ENCODE measurements at places on chromosomes 12 and 14. TPM values are rescaled to one million over a fixed set of nuclear protein-coding genes. Genes with fewer than 3 reads are reported as not detected.

The GALNT9 gene
- total RNA-seq: not detected

The PYGL gene
- 1.3 TPM for total RNA-seq

The GPR135 gene
- total RNA-seq: 2.0 TPM

- peaks cover 25% of the 10 kb centered on the region for H3K4me1 ChIP-seq
- H3K27ac ChIP-seq: no peak overlapping the region
- no peak for DNase-seq
Observed at GRCh38 chr12:68919581-68920239, 13.3 kb downstream of the CPM start.

DNA sequence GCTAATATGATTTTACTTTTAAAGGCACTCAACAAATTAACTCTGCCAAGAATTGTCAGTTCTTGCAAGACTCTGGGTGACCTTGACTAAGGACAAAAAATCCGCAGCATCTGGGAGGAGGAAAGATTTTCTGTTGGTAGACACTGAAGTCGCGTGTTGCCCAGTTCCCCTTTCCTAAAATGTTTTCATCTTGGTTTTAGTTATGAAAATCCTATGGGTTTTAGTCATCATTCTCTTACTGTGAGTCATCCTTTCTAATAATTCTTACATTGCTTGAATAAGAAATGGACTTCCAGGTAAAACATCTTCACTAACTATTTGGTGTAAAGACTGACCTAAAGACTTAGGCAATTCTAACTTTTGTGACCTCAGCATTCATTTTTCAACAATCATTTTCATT, 9.1 kb downstream of the GSG1 start:
- H3K27ac ChIP-seq: no peak overlapping the region
- H3K4me1 ChIP-seq: peaks cover 15% of the 10 kb centered on the region
- no peaks in the 10 kb centered on the region for H3K36me3 ChIP-seq
- no peak for DNase-seq
- no peaks in the 10 kb centered on the region for H3K27me3 ChIP-seq

- H3K27ac ChIP-seq: peak overlapping the region; percentile 92
- DNase-seq: no peak
Observed at GRCh38 chr12:47121146-47121545, 41.4 kb upstream of the AMIGO2 start.

DNA sequence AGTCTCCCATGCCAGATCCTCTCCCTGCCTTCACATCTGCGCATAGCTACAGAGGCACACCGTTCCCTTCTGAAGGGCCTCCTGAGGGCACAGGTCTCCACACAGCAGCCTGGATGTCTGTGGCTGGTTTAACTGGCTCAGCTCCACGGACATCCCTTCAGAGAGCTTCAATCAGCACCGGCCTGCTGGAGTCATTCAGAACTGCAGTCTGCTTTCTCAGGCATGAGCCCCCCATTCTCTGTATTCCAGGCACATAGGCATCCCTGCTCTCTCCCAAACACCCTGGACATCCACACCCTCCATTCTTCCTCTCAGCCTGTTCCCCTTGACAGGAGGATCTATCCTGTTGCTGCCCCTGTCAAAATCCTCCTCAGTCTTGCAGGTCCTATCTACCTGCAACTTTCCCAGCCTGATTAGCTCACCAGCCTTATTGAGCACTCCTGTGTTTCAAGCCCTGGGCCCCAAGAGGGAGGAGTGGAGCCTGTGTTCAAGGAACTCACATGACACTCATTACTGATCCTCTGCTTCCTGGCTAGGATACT, 2.9 kb upstream of the DHRS2 start:
- peaks cover 20% of the 10 kb centered on the region for H3K4me1 ChIP-seq
- H3K27me3 ChIP-seq: peaks cover 8% of the 10 kb centered on the region
- no peak overlapping the region for H3K27ac ChIP-seq
- no peak overlapping the region for H3K4me3 ChIP-seq
- no peak for DNase-seq

- no peak for DNase-seq
- no peaks in the 10 kb centered on the region for H3K36me3 ChIP-seq
- no peak overlapping the region for H3K4me3 ChIP-seq
Observed at GRCh38 chr12:92721130-92721529, 18.3 kb downstream of the PLEKHG7 start.

- H3K27ac ChIP-seq: no peak overlapping the region
- no peak overlapping the region for H3K4me3 ChIP-seq
- no peaks in the 10 kb centered on the region for H3K27me3 ChIP-seq
- no peak for DNase-seq
- no peaks in the 10 kb centered on the region for H3K36me3 ChIP-seq
Observed at GRCh38 chr12:82838131-82838551, 151.4 kb downstream of the TMTC2 start.

DNA sequence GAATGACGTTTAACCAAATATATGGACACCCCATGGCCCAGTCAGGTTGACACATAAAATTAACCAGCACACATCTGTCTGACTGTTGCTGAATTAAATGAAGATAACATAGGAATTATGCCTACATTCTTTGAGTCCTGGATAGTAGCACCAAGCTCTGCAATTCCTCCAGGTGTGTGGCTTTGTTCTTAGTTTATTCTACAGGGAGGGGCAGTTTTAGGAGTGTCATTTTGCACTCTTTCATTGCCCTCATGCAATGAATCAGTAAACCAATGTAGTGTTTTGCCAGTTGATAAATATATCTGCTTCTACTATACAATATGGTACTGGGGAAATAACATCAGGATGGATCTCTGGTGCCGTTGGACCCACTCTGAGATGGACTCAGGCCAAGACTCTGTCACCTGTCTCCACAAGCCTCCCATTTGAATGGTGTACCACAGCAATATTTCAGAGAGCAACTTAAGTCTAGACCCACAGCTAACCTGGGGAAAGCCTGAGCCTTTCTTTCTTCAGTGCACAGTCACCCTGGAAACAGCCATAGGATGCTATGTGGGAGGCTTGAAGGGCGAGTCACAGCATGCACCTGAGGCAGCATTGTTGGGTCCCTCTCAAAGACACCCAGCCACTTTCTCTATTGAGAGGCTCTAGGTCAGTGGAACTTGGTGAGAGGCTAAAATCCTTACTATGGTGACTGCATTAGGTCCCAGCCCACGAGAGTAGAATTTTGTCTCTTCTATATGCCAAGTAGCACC, 73.2 kb downstream of the ANO4 start:
- no peak overlapping the region for H3K4me3 ChIP-seq
- no peaks in the 10 kb centered on the region for H3K27me3 ChIP-seq
- no peak for DNase-seq
- no peak overlapping the region for H3K27ac ChIP-seq
- no peaks in the 10 kb centered on the region for H3K36me3 ChIP-seq

DNA sequence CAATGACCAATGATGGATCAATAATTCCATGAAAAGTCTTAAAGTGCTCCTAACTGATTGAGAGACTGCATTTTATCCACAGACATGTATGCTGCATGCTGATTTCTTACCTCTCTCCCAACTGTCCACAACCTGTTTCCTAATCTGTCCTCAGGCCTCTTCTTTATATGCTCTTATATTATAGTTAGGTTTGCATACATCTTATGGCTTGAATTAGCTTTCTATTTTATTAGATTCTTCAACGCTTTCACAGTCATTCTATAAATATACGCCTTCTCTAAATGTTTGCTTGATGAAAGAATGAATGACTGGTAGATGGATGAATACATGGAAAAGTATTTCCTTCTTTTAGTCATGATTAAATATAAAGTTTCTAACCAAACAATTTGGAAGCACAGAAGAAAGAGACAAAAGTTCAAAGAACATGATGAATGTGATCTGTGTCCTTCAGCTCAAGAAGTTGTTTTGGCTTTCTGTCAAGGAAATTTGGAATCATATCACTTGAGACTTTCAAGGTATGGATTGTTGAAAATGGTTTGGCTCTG, 91.8 kb upstream of the NPAS3 start:
- no peaks in the 10 kb centered on the region for H3K4me1 ChIP-seq
- no peak for DNase-seq
- H3K27ac ChIP-seq: no peak overlapping the region
- H3K4me3 ChIP-seq: no peak overlapping the region

- no peaks in the 10 kb centered on the region for H3K4me1 ChIP-seq
- no peak for DNase-seq
- no peaks in the 10 kb centered on the region for H3K36me3 ChIP-seq
- H3K4me3 ChIP-seq: no peak overlapping the region
- no peak overlapping the region for H3K27ac ChIP-seq
Observed at GRCh38 chr12:129901254-129901653, 2.6 kb downstream of the TMEM132D start.

DNA sequence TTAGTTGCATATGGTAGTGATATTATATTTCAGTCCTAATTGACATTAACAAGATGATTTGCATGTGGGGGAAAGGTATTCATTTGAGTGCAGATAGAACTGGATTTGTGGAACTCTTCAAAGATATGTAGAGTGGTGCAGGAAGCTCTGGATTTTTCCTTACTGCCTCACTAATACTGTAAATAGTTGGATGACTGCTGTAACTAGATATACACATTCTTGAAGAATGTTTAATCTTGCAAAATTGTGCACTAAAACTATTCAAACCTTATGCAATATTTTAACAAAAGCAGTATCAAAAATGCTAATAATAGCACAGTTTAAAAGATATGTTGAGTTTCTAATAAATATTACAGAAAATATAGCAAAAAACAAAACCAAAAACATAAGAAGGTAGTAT, 43.1 kb upstream of the ATF7IP start:
- DNase-seq: no peak
- H3K27me3 ChIP-seq: no peaks in the 10 kb centered on the region
- no peak overlapping the region for H3K4me3 ChIP-seq
- no peaks in the 10 kb centered on the region for H3K4me1 ChIP-seq
- H3K27ac ChIP-seq: no peak overlapping the region
- no peaks in the 10 kb centered on the region for H3K36me3 ChIP-seq

- peak; percentile 75 for DNase-seq
- H3K4me1 ChIP-seq: peaks cover 67% of the 10 kb centered on the region
- H3K27ac ChIP-seq: peak overlapping the region; percentile 95
- H3K36me3 ChIP-seq: peaks cover 10% of the 10 kb centered on the region
- H3K27me3 ChIP-seq: no peaks in the 10 kb centered on the region
- peak overlapping the region; percentile 58 for H3K4me3 ChIP-seq
Observed at GRCh38 chr12:89225808-89226411, 126.4 kb downstream of the DUSP6 start.
